ENCODE measurements at places on chromosomes 16 and 17.

GRCh38 chr17:7240375-7240774 lies 1.1 kb upstream of the PHF23 start:
- DNase-seq: no peak

GRCh38 chr16:62342216-62342615 lies 306.0 kb upstream of the CDH8 start:
- DNase-seq: no peak

DNA sequence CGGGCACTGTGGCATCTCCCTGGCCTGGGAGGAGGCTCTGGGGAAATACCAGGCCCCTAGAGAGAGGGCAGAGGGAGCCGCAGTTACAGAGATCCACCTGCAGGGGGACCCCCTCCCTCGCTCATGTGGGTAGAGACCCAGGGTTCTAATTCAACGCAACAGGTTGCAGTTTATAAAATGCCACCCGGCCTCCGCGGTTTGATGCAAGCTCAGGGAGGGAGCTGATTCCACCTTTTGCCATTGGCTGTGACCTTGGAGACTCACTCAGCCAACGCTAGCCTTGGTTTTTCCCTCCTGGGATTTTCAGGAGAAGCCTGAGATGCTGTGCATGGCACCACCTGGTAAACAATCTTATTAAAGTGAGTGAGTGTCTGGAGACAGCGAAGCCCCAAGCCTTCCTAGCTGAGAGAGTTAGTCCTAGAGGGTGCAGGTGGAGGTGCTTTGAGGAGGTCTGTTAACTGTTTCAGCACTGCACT lies 12.1 kb downstream of the TTLL6 start:
- DNase-seq: peak; percentile 61

DNA sequence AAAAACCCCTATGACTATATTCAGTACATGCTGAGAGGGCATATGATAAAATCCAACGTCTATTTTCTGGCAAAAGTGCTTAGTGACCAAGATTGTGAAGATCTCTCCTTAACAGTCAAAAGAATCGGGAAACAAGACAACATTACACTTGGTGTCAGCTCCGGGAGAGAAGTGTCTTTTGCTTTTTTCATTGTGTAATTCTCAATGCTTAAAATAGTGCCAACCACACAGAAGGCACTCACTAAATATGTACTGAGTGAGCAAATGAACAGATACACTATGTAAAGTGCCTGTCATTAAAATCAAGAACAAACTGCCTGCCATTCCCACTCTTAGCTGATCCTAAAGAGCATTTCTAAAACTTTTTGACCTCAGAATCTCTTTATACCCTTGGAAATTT lies 34.1 kb downstream of the VPS53 start:
- no peak for DNase-seq

DNA sequence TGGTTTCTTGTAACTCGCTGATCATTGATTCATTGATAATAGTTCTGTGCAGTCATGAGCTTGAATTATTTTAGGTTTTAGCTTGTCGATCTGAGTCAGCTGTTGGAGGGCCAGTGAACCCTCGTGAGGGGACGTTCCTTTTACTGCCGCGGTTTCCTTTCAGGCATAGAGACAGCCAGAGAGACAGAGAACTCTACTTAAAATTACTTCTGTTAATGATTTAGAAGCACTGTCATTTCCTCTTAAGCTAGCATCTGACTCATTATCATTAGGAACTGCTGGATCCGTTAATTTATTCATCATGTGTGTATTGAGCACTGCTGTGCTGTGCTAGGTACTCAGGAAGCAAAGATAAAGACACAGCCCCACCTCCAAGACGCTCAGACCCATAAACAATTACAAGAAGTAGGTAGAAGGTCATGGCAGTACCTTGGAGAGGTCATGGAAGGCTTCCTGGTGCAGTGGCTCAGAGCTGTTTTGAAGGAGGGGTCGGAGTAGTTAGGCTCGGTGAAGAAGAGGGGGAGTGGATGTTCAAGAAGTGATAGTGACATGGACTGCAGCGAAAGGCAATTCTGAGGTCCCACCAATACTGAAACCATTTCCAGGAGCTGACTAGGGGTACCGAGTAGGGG lies 3.3 kb downstream of the PGS1 start:
- no peak for DNase-seq

- DNase-seq: no peak
Measured at GRCh38 chr17:3900646-3901045, 7.8 kb upstream of the CAMKK1 start.

DNA sequence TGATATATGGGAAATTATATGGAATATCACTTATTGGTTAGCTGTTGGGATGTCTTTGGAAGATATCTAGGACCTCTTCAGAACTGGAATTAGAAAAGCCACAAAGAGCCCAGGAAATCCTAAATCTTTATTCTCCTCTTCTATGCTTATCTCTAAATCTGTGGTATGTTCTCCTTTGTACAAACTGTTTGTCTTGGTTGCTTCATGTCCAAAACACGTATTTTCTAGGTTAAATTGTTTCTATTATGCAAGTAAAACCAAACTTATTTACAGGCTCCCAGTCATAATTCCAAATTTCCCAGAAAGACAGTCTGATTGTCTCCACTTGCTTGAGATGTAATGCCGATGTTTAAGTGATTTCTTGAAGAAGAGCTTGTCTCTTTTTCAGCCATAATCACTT lies 650.9 kb downstream of the CDH11 start:
- no peak for DNase-seq

DNA sequence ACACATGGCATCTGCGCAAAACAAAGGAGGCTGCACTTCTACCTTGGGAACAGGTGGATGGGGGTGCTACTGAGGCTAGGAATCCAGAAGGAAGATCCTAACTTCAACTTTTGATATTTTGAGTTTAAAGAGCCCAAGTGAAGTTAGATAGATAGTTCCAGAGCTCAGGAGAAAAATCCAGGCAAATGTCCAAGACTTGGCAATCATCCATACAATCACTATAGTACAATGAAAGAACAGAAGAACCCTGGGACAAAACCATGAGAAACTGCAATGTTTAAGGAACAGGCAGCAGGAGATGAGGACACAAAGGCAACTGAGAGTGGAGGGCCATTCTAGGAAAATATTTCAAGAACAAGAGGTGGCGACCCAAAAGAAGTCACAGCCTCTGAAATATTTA lies 12.4 kb downstream of the CDYL2 start:
- DNase-seq: no peak

GRCh38 chr17:48571024-48571818 lies 6.9 kb downstream of the HOXB4 start:
- no peak for DNase-seq

DNA sequence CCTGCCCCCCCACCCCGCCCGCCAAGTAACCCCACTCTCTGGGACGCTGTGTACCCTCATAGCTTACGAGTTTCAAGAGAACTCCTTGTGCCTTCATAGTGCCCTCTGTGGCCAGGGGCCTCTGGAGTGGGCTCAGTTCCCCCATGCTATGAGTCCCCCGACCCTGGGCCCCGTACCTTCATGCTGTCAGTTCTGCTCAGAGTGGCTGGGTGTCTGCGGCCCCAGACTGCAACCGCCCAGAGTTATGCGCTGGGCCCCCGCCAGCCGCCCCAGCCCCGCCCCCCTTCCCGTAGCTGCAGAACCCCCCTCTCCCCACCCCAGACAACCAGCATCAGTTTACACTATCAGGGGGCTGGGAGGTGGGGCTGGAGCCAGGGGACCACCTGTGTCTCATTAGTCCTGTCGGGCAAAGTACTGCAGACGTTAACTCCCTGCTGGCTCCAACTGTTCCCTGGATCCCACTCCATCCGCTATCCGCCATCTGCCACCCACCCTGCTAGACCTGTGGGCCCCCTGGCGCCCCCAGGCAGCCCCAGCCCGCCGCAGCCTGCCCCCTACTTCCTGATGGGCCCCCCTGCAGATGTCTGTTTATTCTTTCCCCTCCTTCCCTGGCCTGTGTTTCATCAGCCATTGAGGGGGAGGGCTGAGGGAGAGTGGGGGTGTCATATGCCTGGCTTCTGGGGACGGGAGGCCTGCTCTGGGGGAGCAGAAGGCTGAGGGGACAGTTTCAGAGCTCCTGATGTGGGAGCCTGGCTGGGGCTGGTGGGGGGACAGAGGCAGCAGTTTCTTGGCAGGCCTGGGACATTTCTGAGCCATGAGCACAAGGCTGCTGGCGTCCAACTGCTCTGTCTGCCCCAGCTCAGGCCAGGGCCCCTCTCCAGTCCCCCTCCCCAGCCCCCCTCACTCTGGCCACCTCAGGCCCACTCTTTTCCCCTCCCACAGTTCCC lies at the start of gene MFAP4:
MFAP4 (minus strand) TSS at position 217 of the 947 bp plus-strand sequence; CDS start at position 182, 35 bp downstream.
- DNase-seq: no peak

GRCh38 chr16:56872863-56873391 lies 7.9 kb downstream of the SLC12A3 start:
- no peak for DNase-seq

- no peak for DNase-seq
Measured at GRCh38 chr16:66900721-66901441, 17.8 kb downstream of the CDH16 start.

DNA sequence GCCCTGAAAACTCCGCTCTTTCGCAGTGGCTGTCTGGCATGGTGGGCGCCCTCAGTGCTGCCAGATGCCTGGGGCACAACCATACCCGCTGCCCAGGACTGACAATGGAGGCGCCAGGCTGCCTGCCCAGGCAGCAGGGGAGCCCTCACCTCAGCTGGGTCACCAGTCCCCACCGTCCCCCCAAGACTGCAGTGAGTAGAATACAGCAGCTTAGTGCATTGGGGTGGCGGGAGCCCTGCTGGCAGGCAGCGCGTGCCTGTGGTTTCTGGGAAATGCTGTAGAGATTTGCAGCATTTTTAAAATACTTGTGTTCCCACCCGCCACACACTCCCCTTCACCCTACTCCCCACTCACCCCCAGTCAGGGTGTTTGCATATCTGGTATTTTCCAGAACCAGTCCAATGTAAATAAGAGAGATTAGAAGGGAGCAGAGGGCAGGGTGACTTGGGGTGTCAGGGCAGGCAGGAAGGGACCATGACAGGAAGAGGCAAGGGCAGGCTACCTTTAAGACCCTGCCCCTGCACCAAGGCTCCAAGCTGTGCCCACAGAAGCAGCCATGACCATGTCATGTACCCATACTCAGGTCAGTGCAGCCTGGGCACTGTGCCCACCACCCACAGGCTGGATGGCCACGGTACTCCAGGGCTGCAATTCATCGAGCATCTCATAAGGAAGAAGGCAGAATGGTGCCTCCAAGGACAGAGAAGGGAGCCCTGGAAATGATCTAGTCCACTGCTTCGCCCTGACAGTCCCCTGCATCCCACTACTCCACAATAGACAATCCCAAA lies 21.5 kb downstream of the MYO18A start:
- no peak for DNase-seq

- DNase-seq: no peak
Measured at GRCh38 chr16:14529010-14529669, 100.9 kb downstream of the PARN start.

All from stimulated activated CD4-positive, alpha-beta T cell treated with anti-CD3 and anti-CD28 coated beads, Interleukin-1b, Interleukin-23, amount 100 ng/mL, for 1 hour (primary cell).